ENCODE measurements at places on chromosomes 13 and 19. TPM values are rescaled to one million over a fixed set of nuclear protein-coding genes. Genes with fewer than 3 reads are reported as not detected.
A peak's percentile ranks its signal among the peaks of the same experiment; 100 is the strongest.

MYO1F gene
- 1.3 TPM for total RNA-seq

TNFRSF19 gene
- 0.13 TPM for total RNA-seq

GRCh38 chr19:51107406-51108065 lies 673 bp downstream of the CTU1 start:
- peaks cover 19% of the 10 kb centered on the region for H3K27me3 ChIP-seq
- DNase-seq, result no peak
- H3K27ac ChIP-seq, result peak overlapping the region; percentile 36
- peaks cover 8% of the 10 kb centered on the region for H3K36me3 ChIP-seq

GRCh38 chr19:5192568-5192967 lies 148.0 kb downstream of the PTPRS start:
- no peak overlapping the region for H3K4me3 ChIP-seq
- no peak for DNase-seq
- H3K27ac ChIP-seq, result no peak overlapping the region

All from PC-9 (cell line).